H4 (cell line): ENCODE measurements at places on chromosomes 1 and 21.

- peak; percentile 65 for DNase-seq
Observed at GRCh38 chr1:207811920-207812720, 60.3 kb downstream of the CD46 start.

DNA sequence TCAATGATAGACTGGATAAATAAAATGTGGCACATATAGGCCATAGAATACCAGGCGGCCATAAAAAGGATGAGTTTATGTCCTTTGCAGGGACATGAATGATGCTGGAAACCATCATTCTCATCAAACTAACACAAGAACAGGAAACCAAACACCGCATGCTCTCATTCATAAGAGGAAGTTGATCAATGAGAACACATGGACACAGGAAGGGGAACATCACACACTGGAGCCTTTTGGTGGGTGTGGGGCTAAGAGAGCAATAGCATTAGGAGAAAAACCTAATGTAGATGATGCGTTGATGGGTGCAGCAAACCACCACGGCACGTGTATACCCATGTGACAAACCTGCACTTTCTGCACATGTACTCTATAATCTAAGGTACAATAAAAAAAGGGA is 883.4 kb upstream of the PRMT6 start:
- DNase-seq = no peak

GRCh38 chr1:188140958-188141357 is 1312.2 kb downstream of the PLA2G4A start:
- no peak for DNase-seq

GRCh38 chr1:42784547-42784945 is 245 bp upstream of the TMEM269 start:
- no peak for DNase-seq

- no peak for DNase-seq
Observed at GRCh38 chr1:153919876-153920852, 2.6 kb downstream of the GATAD2B start.

GRCh38 chr1:110502402-110503151 is 16.4 kb downstream of the KCNA10 start:
- DNase-seq = no peak

- no peak for DNase-seq
Observed at GRCh38 chr1:30664103-30664755, 59.2 kb downstream of the MATN1 start.

- no peak for DNase-seq
Observed at GRCh38 chr1:67883069-67883468, 49.8 kb upstream of the GNG12 start.

DNA sequence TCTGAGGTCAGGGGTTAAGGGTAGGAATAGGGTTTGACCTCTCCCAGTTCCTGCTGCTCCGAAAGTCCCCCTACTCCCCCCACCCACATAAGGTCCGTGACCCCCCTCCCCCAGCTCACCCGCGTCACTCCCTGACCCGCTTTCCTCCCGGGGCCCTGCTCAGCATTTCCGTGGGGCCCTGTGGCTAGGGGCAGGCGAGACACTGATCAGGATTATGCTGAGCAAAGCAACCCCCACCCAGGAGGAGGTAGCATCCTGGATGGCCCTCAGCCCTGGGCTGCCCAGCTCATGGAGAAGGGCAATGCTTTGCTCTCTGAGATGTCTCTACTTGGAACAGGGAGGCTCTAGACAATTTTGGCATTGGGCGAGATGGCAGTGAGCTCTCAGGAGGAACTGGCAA is 3.7 kb downstream of the RORC start:
- no peak for DNase-seq

- no peak for DNase-seq
Observed at GRCh38 chr1:73913025-73913424, 285.0 kb downstream of the LRRIQ3 start.

- no peak for DNase-seq
Observed at GRCh38 chr1:229808272-229808671, 182.2 kb downstream of the URB2 start.

DNA sequence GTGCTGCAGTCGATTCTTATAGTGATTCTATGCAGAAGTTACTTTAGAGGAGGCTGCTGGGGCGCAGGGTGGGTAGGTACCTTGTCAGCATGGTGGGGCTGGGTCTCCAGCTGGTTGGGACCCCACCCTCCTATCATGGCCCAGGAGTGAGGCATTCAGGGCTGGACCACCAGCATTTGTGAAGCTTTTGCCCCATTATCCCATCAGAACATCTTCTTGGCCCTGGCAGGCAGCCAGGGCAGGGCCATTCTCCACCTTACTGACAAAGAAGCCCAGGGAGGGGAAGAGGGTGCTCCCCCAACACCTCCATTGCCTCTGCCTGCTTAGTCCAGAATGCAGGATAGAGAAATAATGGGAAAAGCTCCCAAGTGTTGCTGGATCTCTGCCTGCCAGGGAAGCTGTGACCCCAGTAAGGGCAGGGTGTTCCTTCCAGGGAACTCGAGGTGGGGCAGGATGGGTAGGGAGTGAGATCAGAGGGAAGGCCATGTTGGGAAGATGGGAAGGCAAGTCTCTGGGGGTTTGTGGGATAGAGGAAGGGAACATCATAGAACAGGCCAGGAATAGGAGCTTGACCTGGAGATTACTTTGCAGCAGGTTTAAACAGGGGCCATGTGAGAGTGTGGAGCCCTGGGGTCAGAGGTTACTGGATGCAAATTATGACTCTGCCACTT is 16.2 kb upstream of the SLC2A1 start:
- DNase-seq = no peak

DNA sequence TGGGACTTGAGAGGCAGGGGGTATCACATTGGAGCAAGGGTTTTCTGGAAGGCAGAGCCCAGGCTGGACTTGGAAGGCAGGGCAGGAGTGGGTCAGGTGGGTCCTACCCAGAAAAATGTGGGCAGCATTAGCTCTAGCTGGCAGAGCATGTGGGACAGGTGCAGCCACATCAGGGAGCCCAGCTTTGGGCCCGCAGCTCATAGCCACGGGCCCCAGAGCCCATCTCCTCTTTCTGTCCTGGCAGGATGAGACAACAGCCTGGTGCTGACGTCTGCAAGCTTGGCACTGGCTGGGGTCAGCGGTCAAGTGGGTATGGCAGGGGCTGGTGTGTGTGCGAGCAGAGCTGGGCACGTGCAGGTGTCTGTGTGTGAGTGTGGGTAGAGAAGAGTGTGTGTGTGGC is 154.7 kb downstream of the GRIK3 start:
- DNase-seq = no peak

DNA sequence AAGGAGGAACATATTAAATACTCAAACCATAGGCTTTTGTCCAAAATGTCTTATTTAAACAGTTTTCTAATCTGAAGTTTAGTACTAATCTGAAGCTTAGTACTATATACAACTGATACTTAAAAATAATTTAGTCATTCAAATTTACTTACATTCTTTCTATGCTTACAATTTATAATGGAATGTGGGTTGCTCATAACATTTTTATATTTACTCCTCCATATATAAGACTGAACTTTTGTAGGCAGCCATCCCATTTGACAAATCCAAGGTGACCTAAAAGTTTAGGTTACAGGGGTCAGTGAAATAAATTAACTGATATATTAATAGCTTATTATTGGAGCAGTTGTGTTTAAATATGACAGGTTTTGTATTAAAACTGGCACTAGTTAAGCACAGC is 570.6 kb downstream of the DPYD start:
- DNase-seq = no peak

- DNase-seq = no peak
Observed at GRCh38 chr1:223543560-223543959, 121.9 kb downstream of the CAPN8 start.

DNA sequence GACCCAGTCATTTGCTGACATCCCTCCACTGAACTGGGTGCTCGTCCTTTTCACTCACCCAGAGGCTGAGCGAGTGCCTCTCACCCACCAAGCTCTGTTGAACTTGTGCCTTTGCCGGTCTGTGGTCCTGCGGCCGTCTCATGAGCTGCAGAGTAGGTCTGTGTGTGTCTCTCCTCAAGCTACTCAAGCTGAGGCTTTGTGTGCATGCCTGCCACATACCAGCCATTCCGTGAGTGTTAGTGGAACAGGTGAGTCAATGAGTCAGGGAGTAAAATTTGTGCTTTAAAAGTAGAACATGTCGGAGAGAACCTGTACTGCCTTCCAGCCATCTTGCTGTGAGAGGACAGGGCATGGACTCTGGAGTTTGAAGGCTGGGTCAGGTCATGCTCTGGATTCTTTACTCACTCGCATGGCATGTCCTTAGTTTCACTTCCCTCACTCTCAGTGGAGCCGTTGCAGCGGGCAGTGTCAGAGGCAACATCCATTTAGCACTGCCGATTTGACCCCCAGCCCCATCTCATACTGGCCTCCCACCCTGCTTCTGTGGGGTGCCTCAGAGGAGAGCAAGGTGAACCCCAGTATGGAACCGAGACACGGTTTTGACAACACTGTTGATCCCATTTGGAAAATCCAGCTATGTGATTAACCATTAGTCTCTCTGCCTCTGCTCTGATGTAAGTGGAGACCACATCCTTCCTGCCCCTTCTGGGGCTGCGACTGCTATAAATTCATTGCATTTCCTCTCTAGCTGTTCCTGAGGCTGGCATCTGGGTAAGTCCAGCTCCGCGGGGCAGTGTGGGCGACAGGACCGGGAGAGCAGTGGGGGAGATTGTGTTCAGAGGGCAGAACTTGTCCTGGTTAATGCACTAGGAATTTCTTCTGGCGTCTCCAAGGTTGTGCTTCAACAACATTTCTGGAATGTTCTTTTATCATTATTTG is at the start of gene NLRP3:
Gene NLRP3, plus strand, starts transcription at position 751 of the 939 bp plus-strand sequence. CDS start 2,628 bp downstream, outside the sequence.
- DNase-seq = peak; percentile 34

GRCh38 chr1:228304766-228305395 is 97.0 kb downstream of the OBSCN start:
- no peak for DNase-seq

- no peak for DNase-seq
Observed at GRCh38 chr1:212410231-212410820, 4.4 kb downstream of the PACC1 start.

GRCh38 chr1:243977094-243977493 is 74.0 kb upstream of the ZBTB18 start:
- no peak for DNase-seq

GRCh38 chr21:45640001-45640887 is 3.3 kb upstream of the PCBP3 start:
- peak; percentile 8 for DNase-seq

DNA sequence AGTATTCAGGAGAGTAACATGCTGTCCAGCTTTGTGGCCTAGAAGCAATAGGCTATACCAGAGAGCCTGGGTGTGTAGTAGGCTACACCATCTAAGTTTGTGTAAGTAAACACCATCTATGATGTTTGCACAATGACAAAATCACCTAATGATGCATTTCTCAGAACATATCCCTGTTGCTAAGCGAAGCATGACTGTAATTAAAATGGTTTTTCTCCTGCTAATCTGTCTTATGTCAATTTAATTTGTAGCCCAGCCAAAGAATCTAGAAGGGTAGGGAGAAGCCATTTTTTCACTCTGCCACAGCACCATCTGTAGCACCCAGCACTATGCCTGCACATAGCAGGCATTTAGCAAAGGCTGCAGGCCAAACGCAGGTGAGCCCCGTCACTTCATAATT is 2.0 kb upstream of the TTC24 start:
- DNase-seq = no peak

- no peak for DNase-seq
Observed at GRCh38 chr1:246126580-246126979, 380.5 kb downstream of the SMYD3 start.

DNA sequence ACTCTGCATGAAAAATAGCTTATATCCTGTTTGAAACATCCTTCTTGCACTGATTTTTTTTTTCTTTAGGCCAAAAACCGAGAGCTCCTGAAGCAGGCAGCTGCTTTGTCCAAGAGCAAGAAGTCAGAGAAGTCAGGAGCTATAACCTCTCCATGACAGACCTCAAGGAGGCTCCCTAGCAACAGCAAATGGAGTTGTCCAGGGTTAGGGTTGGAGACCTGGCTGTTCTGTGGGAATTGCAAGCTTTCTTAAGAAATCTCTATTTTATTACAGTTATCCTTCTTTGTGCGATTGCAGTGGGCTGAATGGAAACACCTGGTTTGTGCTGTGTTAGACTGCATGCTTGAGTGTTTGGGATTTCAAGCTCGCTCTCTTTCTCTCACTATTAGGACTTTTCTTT is 12.6 kb upstream of the STX12 start:
- DNase-seq = no peak

- no peak for DNase-seq
Observed at GRCh38 chr21:42425591-42425990, 21.9 kb downstream of the UBASH3A start.

GRCh38 chr1:72357411-72357810 is 75.1 kb upstream of the NEGR1 start:
- peak; percentile 2 for DNase-seq

DNA sequence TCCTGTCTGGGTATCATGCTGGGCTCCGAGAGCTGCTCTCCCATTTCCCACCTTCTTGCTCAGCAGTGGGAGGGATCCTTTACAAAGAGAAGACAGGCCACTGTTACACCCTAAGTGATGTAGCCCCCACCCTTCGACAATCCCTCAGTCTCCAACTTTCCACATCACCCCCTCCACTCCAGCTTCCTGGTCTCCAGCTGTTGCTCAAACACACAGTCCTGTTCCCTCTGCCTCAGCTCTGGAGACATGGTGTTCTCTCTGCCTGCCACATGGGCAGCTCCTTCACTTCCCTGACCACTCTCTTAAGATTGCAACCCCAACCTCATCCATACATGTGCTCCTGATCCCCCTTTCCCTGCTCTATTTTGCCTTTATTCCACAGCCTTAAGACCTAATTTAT is 37.7 kb downstream of the SLC30A1 start:
- DNase-seq = no peak

- DNase-seq = no peak
Observed at GRCh38 chr1:12760256-12760795, 13.2 kb upstream of the PRAMEF12 start.

GRCh38 chr1:214898161-214898560 is 184.4 kb upstream of the KCNK2 start:
- no peak for DNase-seq

- no peak for DNase-seq
Observed at GRCh38 chr1:11227106-11228077, 35.0 kb downstream of the MTOR start.

DNA sequence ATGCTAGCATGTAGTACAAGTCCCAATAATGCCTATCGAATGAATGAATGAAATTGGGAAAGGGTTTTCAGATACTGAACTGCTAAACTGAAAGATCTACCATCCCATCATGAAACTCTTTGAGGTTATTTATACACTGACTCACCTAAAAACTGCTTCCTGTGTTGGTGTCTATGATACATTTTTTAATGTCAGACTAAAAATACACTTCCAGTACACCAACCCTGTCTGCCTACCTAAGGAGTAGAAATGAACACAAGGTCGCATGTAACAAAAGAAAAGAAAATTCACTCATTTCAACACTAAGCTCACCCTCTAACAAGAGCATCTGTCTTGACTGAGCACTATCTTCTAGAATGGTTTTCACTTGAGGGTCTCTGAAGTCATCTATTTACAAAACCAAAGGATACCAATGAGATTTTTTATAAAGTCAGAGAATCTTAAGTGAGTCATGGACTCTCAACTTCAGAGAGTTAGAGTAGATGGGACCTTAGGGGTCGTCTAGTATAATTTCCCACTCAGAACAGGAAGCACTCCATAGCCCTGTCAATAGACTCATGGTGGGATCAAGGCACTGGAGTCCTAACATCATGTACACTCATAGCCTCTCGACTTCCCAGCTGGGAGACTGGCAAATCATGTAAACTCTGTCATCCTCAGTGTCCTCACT is 53.4 kb downstream of the WLS start:
- no peak for DNase-seq

GRCh38 chr1:39184354-39184818 is 20.1 kb upstream of the MACF1 start:
- DNase-seq = no peak

GRCh38 chr1:117616356-117616755 is 10.5 kb downstream of the TENT5C start:
- DNase-seq = no peak
